ENCODE measurements at places on chromosomes 2 and 18.
A peak's percentile ranks its signal among the peaks of the same experiment; 100 is the strongest.

- ATAC-seq: no peak
These were observed 37.8 kb downstream of the SLC14A2 start for GRCh38 chr18:45653090-45653489.

DNA sequence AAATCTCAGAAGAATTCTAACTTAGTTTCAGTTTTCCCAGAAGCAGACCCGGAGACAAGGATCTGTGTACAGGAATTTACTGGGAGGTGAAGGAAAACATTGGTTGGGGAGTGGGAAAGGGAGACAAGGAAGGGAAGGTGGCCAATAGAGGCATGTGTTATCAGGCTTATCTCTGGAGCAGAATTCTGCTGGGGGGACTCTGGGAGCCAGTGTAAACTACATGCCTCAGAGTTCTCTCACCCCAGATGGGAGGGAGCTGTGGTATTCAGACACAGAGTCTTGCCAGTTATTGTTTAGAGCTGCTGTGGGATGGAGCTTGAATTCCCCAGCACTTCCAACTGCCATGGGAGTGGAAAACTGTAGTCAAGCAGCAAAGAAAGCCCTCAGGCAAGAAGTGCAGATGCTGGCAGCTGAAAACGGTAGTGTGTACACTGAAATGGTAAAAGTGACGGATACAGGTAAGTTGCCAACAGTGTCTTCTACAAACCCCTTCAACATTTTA, 19.0 kb downstream of the DNPEP start:
- ATAC-seq: peak; percentile 33

DNA sequence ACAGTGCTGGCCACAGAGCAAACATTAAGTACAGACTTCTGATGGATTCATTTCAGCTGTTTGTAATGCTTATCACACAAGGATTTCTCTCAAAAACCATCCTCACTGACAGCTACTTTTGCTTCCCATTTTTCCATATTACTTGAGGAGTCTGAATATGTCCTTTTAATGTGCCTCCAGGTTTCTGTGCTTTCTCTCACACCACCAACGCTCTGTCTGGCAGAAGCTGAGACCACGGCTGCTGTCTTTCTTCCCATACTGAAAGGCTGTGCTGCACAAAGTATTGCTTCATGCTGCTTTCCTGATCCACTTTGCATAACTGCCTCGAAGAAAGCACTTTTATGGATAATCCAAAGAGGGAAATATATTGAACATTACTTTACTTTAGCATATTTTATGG, 312.1 kb upstream of the ZEB2 start:
- ATAC-seq: no peak

GRCh38 chr2:3313781-3314375, 63.7 kb downstream of the EIPR1 start:
- ATAC-seq: peak; percentile 88

DNA sequence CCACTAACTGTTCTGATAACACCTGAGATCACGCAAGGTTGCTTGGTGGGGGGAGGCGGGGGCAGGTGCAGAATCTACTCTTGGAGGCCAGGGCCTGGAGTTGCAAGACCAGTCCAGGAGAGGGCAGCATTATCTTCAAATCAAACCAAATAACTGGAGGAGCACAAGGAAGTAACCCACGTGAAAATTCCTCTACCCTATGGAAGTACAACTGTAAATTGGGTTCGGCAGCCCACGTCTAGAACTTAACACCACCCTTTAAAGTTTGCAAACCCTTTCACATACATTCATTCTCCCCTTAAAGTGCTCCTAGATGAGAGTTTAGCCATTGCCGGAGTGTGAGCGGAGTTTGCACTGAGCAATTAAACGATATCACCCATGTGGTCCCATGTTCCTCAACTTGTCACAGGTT, 19.6 kb upstream of the CXCR1 start:
- peak; percentile 79 for ATAC-seq

Measured in motor neuron (in vitro differentiated cells).